IPS DF 6.9 (cell line): ENCODE measurements at places on chromosomes 2 and 18.

DNA sequence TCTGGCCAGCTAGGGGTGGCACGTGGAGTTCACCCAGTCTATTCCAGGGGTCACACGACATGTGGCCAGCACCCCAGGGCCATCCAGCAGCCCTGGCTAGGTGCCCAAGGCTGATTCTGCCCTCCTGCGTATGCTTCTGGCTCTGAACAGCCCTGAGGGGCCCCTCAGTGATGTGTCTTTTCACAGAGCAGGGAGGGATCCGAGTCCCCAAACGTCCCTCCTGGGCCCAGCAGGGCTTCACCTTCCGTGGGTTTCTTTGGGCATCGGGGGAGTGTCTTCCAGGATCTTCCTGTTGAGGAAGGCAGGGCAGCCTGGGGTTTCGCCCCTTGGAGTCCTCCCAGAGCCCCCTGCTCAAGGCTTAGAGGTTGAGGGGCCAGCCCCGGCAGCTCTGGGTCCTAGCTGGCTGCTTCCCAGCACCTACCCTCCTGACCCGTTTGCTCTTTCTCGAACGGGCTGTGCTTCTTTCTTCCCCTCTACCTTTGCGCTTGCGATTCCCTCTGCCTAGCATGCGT is 165.9 kb downstream of the DYSF start:
- no peak for DNase-seq

GRCh38 chr2:19861813-19862212 is 40.0 kb downstream of the TTC32 start:
- DNase-seq: no peak

GRCh38 chr18:59715445-59715844 is 18.2 kb upstream of the CCBE1 start:
- no peak for DNase-seq

DNA sequence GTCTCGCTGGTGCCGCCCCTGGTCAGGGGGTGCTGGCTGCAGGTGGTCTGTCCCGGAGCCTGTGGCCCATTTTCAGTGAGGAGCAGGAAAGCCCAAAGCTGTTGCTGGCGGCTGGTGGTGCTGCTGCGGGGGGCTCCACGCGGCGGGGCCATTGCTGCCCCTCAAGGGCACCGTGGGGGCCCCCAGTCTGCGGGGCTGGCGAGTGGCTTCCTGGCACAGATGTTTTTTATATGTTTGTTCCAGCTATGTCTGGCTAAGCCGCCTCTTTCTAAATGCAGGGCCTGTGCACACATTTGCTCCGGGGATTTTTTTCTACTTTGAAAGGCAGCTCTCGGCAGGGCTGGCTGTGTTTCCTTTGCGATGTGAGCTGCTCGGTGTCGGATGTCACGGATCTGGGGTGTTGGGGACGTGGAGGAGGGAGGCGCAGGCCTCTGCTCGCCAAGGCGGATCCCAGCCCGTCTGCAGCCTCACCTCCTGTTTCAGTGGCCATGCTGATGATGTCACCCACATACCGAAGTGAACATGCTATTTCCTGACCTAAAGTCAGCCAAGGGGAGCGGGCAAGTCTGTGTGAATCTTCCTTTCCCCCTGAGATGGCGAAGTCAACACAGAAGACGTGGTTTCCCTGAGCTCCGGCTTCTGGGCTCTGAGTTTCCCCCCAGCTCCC is 112.0 kb upstream of the CTDP1 start:
- peak; percentile 45 for DNase-seq

DNA sequence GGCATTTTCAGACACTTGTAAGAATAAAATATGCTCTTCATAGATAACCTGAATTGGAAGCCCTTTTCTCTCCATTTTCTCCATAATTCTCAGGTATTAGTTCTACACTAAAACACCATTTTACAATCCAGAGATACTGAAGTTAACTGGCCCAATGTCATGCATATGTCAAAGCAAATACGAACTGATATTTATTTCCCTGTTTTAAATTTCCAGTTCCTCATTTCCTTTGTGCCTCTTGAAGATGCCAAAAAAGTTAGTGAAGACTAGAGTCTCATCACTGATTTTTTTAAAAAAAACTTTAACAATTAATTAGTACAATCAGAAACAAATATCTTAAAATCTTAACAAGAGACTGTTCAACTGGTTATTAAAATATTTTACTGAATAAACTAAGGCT is 52.8 kb upstream of the ITGB6 start:
- no peak for DNase-seq

GRCh38 chr2:73176205-73176880 is 26.0 kb upstream of the NOTO start:
- DNase-seq: no peak

GRCh38 chr2:231036131-231036530 is 1.2 kb upstream of the C2orf72 start:
- no peak for DNase-seq

- DNase-seq: no peak
Measured at GRCh38 chr18:21743166-21743832, 2.7 kb downstream of the MIB1 start.

GRCh38 chr2:180829836-180830235 is 150.6 kb upstream of the UBE2E3 start:
- DNase-seq: no peak

DNA sequence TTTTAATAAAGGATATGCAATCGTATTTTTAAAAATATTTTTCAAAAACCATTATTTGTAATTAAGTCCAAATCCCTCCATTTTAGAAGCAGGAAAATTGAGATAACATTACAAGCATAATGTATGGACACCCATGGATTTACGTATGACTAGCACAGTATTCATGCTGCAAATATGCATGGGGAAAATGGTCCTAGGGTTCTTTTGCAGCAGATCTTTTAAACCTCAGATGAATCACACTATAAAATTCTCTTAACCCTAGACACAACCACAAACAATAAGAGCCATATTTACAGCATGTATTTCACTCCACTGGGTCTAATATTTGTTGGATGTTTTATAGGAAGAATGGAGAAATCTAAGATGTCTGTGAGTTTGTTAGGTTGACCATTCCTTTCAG is 453.4 kb downstream of the TGIF1 start:
- no peak for DNase-seq

DNA sequence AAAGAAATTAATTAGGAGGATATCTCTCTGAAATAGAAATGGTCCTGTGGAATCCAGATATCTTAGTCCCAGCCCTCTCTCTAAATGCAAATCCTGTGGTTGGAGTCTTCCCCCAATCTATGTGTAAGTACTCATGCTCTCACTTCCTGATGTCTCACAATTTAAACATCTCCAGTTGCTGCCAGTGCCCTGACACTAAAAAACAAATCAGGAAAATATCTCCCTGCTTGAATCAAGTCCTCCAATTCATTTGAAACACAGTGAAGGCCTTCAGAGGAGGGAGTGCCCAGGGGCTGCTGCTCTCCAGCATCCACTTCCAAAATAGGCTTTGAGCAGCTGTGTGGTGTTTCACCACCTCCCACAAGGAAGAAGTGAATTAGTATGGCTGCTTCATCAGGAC is 413.8 kb downstream of the RAD51AP2 start:
- no peak for DNase-seq

GRCh38 chr18:57776767-57777166 is 26.3 kb downstream of the ATP8B1 start:
- no peak for DNase-seq

DNA sequence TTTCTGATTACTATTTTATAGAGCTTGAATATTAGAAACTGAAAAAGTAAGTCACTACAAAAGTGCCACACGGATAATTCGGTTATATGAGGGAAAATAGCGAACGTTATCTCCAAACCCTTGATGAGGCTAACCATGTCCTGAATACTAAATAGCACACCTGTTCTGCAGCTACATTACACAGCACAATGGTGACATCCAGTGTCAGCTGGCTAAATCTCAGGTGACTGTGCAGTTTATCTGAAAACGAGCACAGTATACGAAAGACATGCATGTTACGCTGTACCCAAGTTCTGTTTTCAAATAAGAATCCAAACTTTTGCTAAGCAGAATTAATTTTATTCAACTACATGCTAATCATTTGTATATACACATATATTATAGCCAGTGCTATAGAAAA is 9.0 kb downstream of the CCDC68 start:
- DNase-seq: no peak

DNA sequence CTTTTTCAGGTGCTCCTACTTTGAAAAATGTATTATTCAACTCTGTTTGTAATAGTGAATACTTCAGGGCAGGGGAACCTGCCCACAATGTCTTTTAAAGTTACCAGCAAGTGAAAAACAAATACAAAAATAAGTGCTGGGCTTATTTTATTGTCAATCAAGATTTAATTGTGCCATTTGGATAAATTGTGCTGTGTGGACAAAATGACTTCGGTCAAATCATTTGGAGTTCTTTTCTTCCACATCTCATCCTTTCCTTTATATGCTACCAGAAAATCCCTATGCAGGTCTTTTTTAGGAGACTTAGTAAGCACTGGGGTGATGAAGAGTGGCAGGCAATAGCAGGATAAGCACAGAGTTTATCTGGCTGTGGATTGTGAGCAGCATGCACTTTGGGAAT is 63.9 kb downstream of the NYAP2 start:
- DNase-seq: no peak

- DNase-seq: no peak
Measured at GRCh38 chr2:56011624-56012023, 88.0 kb upstream of the EFEMP1 start.

GRCh38 chr2:165839610-165840009 is 45.6 kb upstream of the GALNT3 start:
- no peak for DNase-seq

GRCh38 chr2:20224164-20224715 is 690 bp downstream of the SDC1 start:
- no peak for DNase-seq

DNA sequence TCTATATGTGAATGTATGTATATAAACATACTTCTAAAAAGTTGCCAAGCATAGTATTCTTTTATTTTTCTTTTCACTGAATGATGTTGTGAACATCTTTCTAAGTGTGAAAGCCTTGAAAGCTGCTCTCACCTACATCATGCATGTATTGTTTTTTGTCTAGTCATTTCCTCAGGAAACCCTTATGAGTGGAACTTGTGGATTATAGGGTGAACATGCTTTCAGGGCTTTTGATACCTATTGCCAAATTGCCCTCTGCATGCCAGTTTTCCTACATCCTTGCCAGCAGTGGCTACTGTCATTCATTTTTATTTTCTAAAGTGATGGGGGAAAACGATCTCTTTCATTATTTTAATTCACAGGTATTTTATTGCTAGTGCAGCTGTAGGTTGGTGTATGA is 78.3 kb downstream of the ADAM23 start:
- DNase-seq: no peak

DNA sequence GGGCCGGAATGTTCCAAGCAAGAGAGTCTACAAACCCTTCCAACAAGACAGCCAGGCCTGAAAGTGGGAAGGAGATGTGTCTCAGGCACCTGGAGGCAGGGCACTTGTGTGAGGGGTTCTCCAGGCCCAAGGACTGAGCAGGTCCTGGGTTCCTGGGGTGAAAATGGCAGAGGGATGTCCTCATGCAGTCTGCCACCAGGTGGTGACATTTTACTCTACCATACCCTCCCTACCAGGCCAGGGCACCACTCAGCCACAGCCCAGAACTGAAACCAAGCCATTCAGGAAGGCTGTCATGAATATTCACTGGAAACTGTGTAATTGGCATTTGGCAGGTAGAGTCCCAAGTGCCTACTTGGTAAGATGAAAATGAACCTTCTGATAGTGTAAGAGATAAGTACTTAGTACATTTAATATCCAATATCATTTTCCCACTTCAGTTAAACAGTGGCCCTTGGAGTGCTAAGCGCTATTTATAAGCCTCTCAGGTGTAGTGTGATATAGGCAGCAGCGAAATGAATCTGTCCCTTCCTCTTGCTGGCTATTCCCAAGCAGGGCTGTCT is 185.1 kb downstream of the MYO5B start:
- DNase-seq: peak; percentile 25

DNA sequence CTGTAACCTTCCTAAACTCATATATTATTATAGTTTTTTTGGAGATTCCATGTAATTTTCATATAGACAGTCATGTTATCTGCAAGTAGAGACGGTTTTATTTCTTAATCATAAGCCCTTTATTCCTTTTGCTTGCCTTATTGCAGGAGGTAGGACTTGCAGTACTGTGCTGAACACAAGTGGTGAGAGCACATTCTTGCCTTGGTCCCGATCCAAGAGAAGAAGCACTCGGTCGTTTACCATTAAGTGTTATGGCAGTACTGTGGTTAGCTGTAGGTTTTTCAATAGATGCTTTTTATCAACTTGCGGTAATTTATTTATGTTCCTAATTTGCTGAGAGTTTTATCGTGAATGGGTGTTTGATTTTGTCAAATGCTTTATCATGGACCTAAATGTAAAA is 305.7 kb downstream of the DYSF start:
- no peak for DNase-seq

DNA sequence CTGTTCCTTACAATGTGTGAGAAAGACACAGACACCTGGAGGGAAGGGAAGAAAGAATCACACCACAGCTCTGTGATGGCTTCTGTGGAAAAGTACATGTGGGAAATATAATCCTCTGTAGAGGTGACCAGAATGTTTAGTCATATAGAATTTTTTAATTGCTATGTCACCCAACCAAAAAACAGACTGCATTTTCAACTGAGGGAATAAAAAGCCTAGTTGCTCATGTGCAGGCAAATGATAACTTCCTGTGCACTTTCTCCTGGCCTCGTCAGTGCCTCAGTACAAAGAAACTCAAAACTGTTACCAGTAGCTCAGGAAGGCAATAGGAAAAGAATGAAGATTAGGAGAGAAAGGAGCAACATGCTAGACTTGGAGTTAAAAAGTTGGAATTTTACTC is 326.8 kb downstream of the OSR1 start:
- no peak for DNase-seq

DNA sequence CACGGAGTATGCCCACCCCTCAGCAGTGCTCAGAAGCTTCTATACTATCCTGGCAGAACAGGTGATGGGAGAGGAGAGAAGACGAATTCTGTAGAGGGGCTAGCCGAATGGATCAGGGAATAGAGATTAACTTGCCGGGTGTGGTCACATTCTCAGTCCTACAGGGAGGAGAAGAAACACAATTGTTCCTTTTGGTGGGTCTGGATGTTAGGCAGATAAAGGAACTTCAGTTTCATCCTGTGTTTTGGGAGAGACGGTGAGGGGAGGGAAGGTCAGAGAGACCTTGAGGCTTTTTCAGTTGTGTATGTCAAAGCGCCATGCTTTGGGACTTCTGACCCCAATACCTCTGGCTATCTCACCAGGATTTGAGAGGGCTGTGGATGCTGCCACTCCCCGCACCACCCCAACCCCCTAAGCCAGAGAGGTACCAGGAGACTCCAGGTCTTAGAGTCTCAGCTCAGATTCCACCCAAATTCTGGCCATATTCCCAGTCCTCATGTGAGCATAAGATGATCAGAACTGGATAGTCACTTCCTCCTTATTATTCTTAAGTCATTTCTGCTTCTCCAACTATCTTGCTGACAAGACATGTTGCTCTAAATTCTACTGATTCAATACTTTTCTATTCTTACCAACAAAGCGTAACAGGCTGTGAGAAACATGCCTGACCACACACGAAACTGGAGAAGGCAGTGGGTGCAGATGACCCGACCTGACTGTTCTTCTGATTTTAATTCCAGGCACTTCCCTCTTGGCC is 2.3 kb upstream of the TMEM37 start:
- no peak for DNase-seq

DNA sequence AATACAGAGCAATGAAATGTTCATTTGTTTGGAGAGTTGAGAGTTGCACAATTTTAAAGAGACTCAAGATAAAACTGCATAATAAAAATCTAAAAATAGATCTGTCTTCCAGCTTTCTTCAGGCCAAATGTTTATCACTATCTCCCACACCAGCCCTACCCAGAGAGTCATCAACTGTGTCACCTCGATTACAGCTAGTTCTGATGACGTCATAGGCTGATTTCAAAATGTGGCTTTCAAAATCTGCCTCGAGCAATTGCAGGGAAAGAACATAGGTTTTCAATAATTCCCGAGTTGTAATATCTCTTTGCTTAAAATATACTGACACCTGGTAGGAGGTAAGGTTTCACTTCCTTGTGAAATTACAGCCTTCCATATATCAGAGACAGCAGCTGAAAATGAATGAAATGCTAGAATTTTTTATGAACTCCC is 677.6 kb upstream of the ID2 start:
- DNase-seq: no peak
